ENCODE measurements at places on chromosomes 5 and 9.

DNA sequence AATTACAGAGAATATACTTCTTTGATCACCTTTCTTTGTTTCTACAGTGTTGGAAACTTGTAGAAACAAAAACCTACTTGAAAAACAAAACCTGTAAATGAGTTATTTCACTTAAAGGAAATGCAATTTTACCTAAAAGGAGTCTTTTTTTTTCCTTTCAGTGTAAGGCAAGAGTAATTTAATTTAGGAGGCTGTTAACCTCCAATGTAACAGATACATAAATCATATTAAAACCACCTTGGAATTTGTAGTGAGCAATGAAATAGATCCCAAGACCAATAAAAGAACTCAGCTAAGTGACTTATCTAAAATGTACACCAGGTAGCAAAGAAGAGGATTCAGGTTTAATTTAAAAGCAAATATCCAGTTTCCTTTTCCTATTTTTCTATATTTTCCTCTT, 524.8 kb downstream of the CSNK1G3 start:
- H3K27me3 ChIP-seq, result no peaks in the 10 kb centered on the region
- H3K27ac ChIP-seq, result no peak overlapping the region
- no peak for DNase-seq
- H3K4me3 ChIP-seq, result no peak overlapping the region
- H3K4me1 ChIP-seq, result no peaks in the 10 kb centered on the region

GRCh38 chr5:107430071-107430625, 240.6 kb downstream of the EFNA5 start:
- no peak for DNase-seq
- no peak overlapping the region for H3K4me3 ChIP-seq
- no peaks in the 10 kb centered on the region for H3K36me3 ChIP-seq
- no peak overlapping the region for H3K27ac ChIP-seq

DNA sequence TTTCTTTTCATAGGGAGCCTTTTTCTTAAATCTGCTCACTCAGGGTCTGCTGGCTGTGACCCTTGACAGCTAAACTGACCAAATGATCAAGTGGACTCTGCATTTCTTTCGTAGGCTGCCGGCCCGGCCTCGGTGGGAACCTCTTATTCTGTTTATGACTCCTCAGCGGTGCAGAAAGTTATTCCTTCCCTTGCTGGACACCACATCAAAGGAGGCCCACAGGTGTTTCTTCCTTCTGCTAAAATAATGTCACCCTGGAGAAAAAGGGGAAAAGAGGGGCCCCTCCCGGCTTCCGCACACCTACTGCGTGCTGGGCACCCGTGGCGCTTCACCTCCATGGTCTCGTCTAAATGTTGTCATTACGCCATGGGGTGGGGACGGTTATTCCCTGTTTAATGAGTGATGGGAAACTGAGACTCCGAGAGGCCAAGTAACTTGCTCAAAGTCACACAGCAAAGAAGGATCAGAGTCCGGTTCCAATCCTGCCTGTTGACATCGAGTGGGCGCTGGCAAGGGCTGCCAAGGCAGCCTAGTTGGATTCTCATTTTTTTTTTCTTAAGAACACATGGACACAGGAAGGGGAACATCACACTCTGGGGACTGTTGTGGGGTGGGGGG, 72.3 kb downstream of the CFAP77 start:
- no peak overlapping the region for H3K4me3 ChIP-seq
- no peaks in the 10 kb centered on the region for H3K27me3 ChIP-seq
- no peak for DNase-seq
- no peak overlapping the region for H3K27ac ChIP-seq
- H3K36me3 ChIP-seq, result no peaks in the 10 kb centered on the region

DNA sequence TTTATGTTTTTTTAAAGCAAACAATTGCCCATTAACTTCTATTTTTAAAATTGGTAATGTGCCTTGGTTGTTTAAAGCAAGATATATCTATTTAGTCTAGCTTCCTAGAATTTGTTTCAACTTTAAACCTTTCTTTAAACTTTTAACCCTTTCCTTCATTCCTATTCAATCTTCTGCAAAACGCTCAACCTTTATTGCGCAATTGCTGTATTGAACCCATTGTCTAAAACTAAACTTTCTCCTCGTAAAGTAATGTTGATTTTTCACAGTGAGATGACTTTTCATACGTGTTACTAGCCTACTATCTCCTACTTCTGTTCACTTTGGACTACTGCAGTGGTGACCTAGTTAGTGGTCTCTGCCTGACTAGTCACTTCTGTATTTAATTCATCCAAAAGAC, 63.3 kb downstream of the SMC5 start:
- H3K27ac ChIP-seq, result no peak overlapping the region
- H3K27me3 ChIP-seq, result no peaks in the 10 kb centered on the region
- no peak for DNase-seq

DNA sequence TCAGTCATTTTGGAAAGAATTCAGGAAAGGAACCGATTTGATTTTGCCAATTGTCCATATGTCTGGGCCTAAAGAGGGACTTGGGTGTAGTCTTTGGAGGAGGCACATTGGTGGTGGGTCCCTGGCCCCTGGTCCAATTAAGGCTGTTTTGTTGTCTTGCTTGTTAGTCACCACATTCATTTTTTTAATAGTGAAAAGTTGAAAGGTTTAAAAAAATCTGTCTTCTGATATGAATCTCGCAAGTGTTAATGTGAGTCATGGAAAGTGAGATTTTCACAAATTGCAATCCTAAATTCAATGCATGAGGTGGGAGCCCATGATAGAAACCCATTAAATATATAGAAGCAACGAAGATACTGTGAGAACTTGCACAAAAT, 165.9 kb upstream of the OTULINL start:
- peak overlapping the region; percentile 74 for H3K27ac ChIP-seq
- H3K4me1 ChIP-seq, result peaks cover 40% of the 10 kb centered on the region
- H3K4me3 ChIP-seq, result no peak overlapping the region
- DNase-seq, result no peak
- H3K27me3 ChIP-seq, result no peaks in the 10 kb centered on the region
- peaks cover 4% of the 10 kb centered on the region for H3K36me3 ChIP-seq

Measured in T-cell (primary cell).